ENCODE measurements at places on chromosomes 2 and 18.

DNA sequence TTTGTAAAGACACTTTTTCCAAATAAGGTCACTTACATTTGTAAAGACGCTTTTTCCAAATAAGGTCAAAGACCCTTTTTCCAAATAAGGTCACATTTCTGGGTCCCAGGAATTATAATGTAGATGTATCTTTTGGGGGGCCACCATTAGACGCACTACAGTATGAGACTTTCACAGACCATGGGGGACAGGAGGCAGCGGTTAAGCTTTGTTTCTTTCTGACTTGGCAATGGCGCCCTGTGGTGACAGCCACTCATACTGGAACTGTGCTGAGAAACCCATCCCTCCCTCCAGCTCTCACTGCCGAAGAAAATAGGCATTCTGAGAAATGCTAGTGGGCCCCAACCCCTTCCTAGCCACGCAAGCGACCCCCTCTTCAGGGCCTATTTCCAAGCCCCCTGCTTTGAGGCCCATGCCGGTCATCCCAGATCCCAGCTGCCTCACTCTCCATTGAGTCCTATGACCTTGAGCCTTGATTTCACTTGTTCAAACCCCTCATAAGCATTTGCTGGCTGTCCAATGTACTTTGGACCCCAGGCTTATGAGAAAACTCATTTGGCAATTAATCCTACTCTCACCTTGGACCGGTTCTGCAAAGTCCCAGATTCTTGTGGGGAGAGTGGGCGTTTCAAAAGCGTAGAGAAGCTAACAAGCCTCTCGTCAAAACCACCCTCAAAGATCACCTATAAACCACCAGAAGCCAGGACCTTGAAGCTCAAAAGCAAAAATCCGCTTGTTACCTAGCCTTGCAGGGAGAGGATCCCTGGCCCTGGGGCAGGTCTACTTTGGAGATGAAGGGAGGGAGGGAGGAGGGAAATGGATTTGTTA, 11.3 kb upstream of the SPATA3 start:
- no peak overlapping the region for H3K4me3 ChIP-seq
- H3K36me3 ChIP-seq = no peaks in the 10 kb centered on the region
- no peak for DNase-seq
- H3K27ac ChIP-seq = no peak overlapping the region
- H3K27me3 ChIP-seq = no peaks in the 10 kb centered on the region

- H3K4me3 ChIP-seq = no peak overlapping the region
- no peaks in the 10 kb centered on the region for H3K4me1 ChIP-seq
- DNase-seq = no peak
- H3K36me3 ChIP-seq = no peaks in the 10 kb centered on the region
- H3K27me3 ChIP-seq = no peaks in the 10 kb centered on the region
These were observed 6.2 kb upstream of the CCDC85A start for GRCh38 chr2:56177420-56178220.

- peak overlapping the region; percentile 49 for H3K27ac ChIP-seq
- no peak for DNase-seq
- no peak overlapping the region for H3K4me3 ChIP-seq
- no peaks in the 10 kb centered on the region for H3K27me3 ChIP-seq
These were observed 19.5 kb upstream of the ID2 start for GRCh38 chr2:8662239-8662879.

GRCh38 chr2:113376253-113376912, 61.1 kb upstream of the ZNG1B start:
- DNase-seq = no peak
- no peak overlapping the region for H3K27ac ChIP-seq
- H3K36me3 ChIP-seq = no peaks in the 10 kb centered on the region
- H3K4me3 ChIP-seq = no peak overlapping the region
- no peaks in the 10 kb centered on the region for H3K27me3 ChIP-seq

DNA sequence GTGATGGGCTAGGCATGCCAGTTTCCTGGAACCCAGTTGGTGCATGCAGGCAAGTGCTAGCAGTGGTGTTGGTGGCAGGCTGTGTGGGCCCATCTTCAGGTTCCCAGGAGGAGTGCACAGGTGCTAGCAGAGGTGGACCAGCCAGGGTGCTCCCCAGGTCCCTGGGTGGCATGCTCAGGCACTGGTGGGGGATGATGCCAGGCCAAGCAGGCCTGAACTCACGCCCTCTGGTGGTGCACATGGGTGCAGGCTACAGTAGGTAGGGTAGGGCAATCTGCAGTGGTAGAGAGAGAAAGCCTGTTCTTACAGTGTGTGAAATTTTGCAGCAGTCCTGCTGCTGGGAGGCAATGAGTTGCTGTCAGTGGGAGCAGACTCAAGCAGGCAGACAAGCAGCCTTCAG, 1651.8 kb downstream of the DPP10 start:
- H3K4me3 ChIP-seq = no peak overlapping the region
- no peaks in the 10 kb centered on the region for H3K4me1 ChIP-seq
- no peaks in the 10 kb centered on the region for H3K27me3 ChIP-seq
- H3K36me3 ChIP-seq = no peaks in the 10 kb centered on the region
- no peak overlapping the region for H3K27ac ChIP-seq

Measured in uterus (tissue), 4 donors.